Cerebellar nuclear complex (tissue), 1 donor: ENCODE measurements at places on chromosomes 7 and 10.

DNA sequence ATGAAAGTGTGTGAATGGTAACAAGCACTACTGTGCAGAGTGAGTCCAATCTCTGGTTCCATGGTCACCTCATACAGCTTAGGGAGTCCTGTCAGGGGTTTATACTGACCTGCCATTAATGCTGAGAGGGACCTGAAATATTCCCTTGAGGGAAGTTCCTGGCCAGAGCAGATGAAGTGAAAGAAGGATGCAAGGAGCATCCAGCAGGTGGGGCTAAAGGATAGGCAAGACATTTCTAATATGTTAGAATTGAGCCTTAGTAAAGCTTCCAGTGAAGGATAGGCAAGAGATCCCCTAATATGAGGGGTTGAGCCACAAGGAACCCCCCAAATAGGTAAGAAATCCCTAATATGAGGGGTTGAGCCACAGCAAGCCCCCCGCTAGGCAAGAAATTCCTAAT is 25.5 kb upstream of the FAM221A start:
- no peak for DNase-seq

DNA sequence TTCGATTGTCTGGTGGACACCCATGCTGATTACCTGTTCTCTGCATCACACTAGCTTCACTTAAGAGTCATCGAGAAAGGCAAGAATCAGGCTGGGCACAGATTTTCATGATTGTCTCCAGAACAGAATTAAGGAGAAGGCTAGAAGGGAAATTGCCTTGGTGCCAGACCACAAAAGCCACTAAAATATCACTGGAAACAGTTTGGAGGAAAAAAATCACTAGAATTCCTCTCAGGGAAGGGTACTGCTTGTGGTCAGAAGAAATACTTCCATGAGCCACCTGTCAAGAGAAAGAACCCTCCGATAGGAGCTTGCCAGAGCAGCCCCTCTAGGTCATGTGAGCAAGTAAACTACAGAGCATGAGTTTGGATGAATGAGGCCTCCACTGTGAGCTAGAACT is 269.3 kb upstream of the TEX47 start:
- DNase-seq = no peak

- DNase-seq = no peak
Observed at GRCh38 chr10:34666008-34666704, 148.9 kb downstream of the PARD3 start.

- DNase-seq = no peak
Observed at GRCh38 chr7:28329661-28330363, 82.5 kb upstream of the CREB5 start.

DNA sequence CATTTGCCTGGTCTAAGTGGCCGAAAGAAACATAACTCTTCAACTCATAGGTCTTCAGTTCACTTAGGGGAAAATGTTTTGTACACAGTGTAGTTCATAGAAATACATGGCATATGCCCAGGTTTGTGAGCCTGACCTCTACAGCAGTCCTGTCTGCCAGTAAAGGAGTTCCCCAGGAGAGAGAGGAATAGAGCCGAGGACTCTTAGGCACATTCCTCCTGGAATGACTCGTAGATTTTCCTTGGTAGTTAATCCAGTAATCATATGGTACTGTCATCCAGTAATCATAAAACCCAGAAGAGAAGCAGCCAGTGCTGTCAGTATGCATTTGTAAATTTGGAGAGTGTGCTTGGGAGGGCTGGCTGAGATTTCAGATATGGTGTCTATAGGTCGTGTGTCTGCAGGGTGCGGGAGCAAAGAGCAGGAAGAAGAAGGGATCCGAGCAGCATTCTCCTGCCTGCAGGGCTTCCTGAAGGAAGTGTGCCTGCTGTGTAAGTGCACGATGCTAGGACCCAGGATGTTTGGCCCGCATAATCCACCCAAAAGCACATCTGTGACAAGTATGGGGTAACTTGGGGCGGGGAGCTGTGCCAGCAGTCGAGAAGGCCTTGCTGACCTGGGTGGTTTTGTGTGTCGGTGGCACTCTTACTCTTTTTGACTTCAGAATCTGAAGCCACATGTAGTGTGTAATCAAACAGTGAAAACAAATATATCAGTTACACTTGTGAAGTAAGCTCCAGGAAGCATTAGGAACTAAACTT is 13.9 kb downstream of the EIF4H start:
- no peak for DNase-seq

DNA sequence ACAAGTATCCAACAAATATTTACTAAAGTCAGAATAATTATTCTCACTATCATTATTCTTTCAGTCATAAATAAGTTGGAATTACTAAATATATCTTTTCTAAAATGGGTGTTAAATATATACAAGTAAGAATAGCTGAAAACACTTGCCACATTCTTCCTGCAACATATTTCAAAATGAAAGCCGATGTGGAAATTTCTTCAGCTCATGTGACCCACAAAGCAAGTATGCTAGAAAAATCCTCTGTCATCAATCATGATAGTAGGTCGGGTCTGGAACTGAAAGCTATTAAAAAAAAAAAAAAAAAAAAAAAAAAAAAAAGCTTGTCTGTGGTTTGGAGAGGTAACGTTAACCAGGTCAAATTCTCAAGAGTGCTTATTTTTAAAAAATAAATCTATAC is 344.7 kb downstream of the NEBL start:
- no peak for DNase-seq

- no peak for DNase-seq
Observed at GRCh38 chr10:132624847-132625471, 87.4 kb downstream of the INPP5A start.

GRCh38 chr7:96067321-96067720 is 254.6 kb downstream of the SLC25A13 start:
- no peak for DNase-seq

DNA sequence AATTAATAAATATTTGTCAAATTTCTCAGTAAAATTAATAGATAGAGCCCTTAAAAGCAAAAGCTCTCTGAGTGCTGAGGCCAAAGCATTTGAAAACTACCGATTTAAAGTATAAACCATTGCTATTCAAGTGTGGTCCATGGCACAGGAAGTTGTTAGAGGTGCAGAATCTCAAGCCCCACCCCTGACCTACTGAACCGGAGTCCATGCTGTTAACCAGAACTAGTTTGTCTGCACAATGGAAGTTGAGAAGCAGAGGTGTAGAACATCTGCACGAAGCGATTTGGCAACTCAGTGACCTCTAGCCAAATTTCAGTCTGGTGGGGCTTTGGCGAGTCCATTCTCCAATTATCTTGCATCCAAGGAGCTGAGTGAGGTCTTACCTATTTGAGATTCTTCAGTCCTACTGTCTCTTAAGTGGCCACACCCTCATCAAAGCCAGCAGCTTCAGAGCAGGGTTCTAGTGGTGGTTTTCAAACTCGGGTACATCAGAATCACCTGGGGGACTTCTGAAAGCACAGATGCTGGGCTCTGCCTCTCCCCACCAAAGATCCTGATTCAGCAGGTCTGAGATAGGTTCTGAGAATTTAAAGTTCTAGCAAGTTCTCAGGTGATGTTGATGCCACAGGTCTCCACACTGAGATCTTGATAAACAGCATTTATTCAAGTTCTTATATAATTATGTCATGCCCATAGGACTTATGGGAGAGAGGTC is 96.8 kb upstream of the SAMD8 start:
- DNase-seq = no peak

- no peak for DNase-seq
Observed at GRCh38 chr7:24024276-24025068, 259.5 kb upstream of the NPY start.

DNA sequence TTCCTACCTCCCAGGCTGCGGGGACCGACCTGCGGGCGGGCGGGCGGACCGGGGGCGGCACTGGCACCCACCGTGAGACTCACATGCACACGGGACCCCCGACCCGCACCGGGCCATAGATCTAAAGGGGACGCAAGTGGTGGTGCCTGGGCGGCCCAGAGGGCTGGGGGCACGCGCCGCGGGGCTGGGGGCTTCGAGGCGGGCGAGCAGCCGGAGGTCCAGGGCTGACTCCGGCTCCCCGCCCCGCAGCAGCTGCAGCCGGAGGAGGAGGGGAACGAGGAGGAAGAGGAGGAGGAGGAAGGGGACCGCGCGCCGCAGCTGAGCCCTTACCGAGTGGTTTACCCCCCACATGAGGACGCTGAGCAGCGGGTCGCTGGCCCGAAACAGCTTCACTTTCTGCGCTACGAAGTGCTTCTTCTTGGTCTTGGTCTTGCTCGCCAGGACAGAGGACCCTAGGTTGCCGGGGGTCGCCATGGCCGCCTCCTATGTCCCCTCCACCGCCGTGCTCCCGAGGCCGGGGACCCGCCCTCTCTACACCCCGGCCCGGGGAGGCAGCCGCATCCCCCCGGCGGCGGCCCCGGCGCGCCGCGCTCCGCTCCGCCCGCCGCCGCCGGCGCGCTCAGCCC is 412 bp downstream of the PIP4K2A start:
- no peak for DNase-seq

DNA sequence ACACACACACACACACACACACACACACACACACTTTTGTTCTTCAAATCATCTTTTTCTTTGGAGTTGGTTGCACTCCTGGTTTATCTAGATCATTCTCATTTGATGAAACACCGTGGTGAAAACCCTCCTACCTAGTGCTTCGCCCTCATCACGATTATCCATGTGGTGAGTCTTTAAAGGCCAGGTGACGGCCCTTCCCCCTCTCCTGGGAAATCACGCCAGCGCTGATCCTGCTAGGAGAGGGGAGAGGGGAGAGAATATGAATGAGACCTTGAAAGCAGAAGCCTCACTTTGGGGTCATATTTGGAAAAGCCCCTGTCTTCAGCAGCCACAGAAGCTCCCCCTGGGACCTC is 103.9 kb upstream of the LRRC4 start:
- no peak for DNase-seq

GRCh38 chr10:132707121-132707775 is 78.7 kb downstream of the NKX6-2 start:
- no peak for DNase-seq

GRCh38 chr10:114030140-114030539 is 13.5 kb upstream of the ADRB1 start:
- no peak for DNase-seq

DNA sequence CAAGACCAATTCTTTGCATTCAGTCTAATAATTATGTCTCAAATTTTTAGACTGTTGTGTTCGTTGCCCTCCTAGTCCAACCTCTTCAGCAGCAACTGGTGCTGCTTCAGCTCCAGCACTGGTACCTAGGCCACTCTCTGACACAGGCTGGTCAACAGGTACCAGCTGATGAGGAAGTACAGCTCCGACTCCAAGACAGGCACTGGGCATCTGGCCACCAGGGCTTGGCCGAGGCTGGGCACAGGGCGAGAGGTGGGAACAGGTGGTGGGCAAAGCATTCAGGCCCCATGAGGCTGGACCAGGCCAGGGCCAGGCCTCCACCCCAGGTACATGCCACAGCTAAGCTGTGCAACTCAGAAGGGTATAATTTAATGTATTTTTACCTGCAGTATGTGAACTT is 151.5 kb upstream of the AGR3 start:
- DNase-seq = no peak

DNA sequence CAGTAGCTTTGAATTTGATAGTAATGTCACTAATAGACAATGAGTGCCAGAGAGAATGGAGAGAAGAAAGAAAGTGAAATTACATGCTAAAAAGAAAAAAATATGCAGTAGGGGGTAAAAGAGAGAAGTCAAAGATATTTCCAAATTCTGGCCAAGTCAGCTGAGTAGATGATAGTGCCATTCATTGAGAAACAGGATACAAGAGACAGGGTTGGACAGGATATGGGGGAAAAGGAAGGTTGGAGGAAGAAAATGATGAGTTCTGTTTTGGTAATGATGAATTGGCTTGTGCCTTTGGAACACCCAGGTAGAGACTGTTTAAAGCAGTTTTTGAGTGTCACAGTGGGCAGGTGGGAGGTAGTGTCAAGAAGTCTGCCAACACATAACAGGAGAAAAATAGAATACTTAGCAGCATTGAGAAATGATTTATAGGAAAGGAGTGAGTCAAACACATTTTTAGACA is 78.3 kb downstream of the LRRC17 start:
- DNase-seq = no peak

DNA sequence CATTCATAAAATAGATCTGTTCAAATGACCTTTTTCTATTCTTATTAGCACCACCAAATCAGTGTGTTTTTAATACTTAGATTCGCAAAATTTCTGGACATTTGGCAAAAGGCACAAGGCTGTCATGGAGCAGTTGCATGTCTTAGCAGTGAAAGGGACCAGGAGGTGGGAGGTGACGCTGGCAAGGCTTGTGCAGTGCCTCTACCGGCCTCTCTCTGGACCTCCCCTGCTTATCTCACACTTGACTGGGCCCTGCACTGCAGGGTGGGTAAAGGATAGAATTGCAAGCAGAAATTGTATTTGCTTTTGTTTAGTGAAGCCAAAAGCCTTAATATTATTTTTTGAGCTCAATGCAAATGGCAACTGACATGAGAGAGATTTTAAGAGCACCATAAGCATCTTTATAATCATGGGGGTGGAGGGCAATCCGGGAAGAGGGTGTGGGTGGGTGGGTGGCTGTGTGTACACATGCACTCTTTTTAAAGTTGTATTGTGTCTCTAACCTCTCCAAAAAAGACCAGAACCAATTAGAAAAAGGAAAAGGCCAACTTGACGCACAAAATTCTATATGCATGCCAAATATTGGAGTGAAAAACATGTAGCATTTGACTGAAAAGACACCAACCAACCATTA is 106.3 kb downstream of the WNT2 start:
- no peak for DNase-seq

GRCh38 chr10:43068136-43068395 is 8.8 kb upstream of the RET start:
- no peak for DNase-seq

- DNase-seq = no peak
Observed at GRCh38 chr10:61673360-61673759, 10.6 kb downstream of the CABCOCO1 start.

- no peak for DNase-seq
Observed at GRCh38 chr7:31027161-31027965, 24.7 kb upstream of the ADCYAP1R1 start.

DNA sequence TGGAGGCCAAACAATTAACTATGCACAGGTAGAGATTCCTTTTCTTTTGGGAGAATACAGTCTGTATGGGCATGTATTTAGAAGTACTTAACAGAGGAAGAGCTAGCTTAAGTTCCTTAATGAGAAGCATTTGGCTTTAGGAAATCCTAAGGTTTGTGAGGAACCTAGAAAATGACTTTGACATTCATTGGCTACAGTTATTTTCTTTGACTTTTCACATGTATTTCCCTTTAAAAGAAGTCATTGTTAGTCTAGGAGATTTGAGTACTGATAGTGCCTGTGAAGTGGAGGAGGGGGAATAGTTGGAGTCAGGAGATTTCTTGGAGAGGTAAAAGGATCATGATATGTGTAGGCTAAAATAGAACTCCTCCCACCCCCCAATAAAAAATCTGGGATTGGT is 3.6 kb downstream of the HELLS start:
- no peak for DNase-seq

GRCh38 chr10:33353334-33353733 is 18.9 kb upstream of the NRP1 start:
- no peak for DNase-seq

DNA sequence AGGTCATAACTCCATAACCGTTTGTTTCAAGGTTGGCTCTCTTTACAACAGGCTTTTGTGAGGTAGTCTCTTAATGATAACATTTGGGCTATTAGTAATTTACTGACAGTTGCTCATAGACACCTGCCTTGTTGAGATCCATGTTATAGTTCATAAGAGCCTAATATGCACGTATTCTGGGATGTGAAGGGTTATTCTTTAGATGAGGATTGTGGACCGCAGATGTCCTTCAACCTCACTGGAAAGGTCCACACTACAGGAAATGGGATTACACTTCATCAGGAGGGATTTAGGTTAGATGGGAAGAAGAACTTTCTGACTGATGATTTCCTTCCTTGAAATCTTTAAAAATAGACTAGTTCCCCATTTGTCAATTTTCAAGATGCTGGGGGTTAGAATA is 62.8 kb downstream of the SAMD9 start:
- no peak for DNase-seq

- no peak for DNase-seq
Observed at GRCh38 chr10:79981450-79982361, 32.8 kb upstream of the SFTPD start.
